ENCODE measurements at places on chromosomes 1 and 21.

DNA sequence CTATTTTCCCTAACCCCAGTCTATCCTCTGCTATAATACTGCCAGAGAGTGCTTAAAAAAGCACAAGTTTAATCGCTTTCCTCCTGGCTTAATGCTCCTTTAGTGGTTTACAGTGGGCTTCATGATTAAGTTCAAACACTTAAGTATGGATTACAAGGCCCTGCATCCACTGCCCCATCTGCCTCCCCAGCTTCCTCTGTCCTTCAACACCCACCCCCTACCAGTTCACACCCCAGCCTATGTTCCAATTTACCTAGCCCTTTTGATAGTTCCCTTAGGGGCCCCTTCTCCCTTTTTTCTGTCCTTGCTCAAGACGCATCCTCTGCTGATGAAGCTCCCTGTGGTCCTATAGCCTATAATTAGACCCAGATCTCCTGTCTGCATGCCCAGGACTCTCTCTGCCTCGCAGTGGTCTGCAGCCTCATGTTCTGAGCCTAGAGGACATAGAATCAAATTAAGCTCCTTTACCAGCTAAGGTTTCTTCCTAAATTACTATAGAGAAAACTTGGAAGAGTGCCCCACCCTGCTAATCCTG is 212.5 kb downstream of the FGGY start:
- DNase-seq, result no peak

DNA sequence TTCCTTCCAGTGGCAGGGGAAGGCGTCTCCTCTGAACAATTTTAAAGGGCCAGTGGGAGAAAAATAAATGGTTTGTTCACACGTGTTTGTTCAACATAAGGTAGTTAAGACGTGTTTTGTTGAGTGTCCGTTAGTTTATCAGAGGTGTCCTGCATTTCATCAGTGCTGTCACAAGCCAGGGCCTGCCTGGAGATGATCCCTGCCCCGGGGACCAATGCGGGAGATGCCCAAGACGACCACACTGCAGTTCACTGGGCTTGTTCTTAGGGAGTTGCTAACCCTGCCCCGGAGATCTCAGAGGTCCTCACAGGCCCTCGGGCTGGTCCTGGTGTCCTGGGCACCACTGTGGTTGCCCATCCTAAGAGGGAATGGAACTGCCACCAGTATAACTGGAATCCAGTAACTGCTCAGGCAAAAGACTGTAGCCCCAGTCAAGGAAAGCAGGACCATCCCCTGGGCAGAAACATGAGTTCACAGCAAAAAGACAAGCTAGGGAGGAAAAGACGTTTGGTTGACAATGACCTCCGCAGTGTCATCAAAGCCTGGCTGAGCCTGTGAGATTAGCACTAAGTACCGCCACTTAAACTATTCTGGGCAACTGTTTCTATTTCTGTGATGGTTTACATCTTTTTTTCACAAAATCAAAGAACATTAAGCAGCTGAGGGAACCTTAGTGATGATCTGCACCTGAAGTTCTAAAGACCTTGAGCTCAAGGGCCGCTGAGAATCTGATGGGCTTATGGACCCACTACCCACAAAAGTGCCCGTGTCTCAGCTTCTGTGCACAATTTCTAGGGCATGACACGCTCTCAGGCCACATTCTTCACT is 44.9 kb upstream of the LIN9 start:
- no peak for DNase-seq

GRCh38 chr1:238450976-238451375 is 560.3 kb upstream of the ZP4 start:
- DNase-seq, result no peak

GRCh38 chr1:232657426-232658005 is 27.6 kb upstream of the SIPA1L2 start:
- DNase-seq, result no peak

- no peak for DNase-seq
These were observed 123.0 kb downstream of the DYRK1A start for GRCh38 chr21:37489553-37489952.

GRCh38 chr21:39124681-39125251 is 58.5 kb downstream of the PSMG1 start:
- DNase-seq, result no peak

DNA sequence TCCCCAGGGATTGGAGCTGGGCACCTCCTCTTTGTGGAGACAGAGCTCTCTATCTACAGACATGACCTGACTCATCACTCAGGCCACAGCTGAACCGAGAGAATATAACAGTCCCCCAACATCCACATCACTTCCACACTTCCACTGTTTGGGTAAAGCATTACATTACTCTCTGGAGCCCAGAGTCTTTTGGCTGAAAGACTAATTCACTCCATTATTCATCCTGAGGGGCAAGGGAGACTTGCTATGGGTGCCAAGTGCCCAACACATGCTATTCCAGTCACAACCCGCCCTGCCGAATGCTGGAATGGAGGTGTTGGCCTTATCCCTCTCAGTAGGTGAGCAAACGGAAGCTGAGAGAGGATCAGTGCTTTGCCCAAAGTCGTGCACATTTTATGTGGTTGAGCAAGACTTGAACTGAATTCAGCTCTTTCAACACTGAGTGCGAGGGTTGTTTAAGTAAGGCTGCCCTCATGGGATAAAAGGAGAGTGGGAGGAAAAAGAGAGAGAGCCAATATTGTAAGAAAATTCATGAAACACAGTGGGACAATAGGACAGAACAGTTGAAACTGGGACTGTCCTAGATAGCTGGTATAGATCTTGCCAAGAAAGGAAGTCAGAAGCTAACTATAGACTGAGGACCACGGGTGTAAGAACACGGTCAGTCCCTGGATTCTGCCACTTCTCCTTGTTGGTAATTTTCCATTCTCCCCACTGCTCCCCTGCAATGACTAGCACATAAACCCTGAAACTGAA is 13.5 kb upstream of the CHI3L1 start:
- no peak for DNase-seq

- no peak for DNase-seq
These were observed 221.4 kb downstream of the HLX start for GRCh38 chr1:221100611-221101010.

- no peak for DNase-seq
These were observed 53.0 kb downstream of the EPHB2 start for GRCh38 chr1:22763487-22764200.

GRCh38 chr1:150576794-150577556 is 2.4 kb downstream of the MCL1 start:
- DNase-seq, result no peak

DNA sequence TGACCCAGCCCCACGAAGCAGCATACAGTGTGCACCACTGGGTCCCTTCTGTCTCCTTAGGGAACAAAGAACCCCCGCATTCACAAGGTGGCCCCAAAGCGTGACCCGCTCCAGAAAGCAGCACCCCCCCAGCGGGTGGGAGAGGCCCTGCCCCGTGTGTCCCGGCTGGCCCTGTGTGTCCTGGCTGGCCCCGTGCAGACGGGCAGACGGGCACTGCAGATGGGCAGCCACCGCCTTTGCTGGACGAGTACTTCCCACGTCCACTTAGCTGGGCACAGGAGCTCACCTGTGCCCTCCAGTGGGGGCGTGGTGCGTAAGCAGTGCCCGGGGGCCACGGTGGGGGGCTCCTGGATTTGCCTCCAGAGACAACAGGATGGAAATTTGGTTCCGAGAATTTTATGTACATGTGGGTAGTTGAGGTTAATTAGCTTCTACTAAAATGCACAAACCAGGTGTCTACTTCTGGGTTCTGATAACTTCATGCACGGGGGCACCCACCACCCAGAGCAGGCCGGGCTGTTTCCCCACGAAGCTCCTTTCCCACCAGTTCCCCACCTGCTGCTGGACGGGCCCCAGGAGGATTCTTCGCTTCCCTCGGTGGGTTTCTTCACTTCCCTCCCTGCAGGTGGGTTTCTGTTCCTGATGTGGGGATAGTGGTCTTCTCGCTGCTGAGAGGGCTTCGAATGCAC is 33.2 kb upstream of the SLC19A1 start:
- DNase-seq, result no peak

Measured in stimulated activated CD4-positive, alpha-beta T cell treated with anti-CD3 and anti-CD28 coated beads, Interleukin-1b, Interleukin-23, amount 100 ng/mL, for 1 hour (primary cell).